ENCODE measurements at places on chromosomes 12 and 14. TPM values are rescaled to one million over a fixed set of nuclear protein-coding genes. Genes with fewer than 3 reads are reported as not detected.

EXD2 gene
- 12.1 TPM for total RNA-seq

HOXC12 gene
- not detected for total RNA-seq

- DNase-seq, result no peak
Measured at GRCh38 chr12:26838888-26839416, 6.0 kb upstream of the ITPR2 start.

- DNase-seq, result no peak
Measured at GRCh38 chr14:65574611-65575010, 162.1 kb downstream of the FUT8 start.

GRCh38 chr14:49173765-49174373 lies 412.3 kb downstream of the RPS29 start:
- DNase-seq, result no peak

GRCh38 chr14:88521818-88522217 lies 33.0 kb downstream of the PTPN21 start:
- no peak for DNase-seq

- DNase-seq, result no peak
Measured at GRCh38 chr12:92072112-92072511, 73.5 kb downstream of the BTG1 start.

- DNase-seq, result no peak
Measured at GRCh38 chr14:33675415-33676130, 275.3 kb downstream of the EGLN3 start.

DNA sequence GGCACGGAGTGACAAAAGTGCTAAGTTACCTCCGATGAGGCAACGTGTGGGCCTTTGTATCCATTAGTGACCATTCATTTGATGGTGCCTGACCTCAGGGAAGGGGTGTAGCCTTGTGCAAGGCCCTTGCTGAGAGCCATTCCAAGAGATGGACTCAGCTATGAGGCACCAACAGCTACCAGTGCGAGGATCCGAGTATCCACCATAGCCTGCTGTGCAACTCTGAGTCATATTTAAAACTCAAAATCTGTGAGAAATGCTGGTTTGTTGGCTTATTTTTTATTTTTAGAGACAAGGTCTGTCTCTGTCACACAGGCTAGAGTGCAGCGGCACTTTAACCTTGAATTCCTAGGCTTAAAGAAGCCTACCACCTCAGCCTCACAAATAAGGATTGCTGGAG lies 25.1 kb upstream of the WNK1 start:
- no peak for DNase-seq

DNA sequence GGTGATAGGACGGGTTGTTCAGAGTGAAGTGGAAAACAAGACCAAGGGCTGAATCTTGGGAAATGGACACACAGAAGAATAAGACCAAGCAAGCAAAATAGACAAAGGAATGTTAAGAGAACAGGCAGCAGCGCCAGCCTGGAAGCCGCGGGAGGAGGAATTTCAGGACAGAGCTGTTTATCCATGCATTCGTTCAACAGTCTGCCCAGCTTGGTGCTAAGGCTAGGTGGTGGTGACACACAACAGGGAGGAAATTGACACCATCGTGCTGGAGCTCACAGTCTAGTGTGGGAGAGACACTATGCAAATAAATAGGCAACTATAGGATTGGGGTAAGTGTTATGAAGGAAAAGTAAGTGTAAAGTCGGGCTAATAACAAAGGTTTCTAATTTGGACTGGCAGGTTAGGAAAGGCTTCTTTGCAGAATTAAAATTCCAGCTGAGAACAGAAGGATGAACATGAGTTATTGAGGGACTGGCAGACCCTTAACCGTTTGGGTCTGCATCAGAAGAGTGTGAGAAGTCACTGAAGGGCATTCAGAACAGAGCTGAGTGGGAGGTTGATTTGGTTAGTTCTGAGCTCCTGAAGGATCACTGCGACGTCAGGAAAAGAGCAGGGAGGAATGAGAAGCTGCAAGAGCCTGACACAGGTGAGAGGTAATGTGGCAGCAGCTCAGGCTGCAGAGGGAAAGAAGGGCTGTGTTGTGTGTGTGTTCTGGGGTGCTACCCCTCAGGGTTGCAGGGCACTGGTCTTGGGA lies 242.6 kb upstream of the FKBP4 start:
- no peak for DNase-seq

GRCh38 chr12:55938826-55939501 lies 8.0 kb downstream of the DGKA start:
- no peak for DNase-seq

All from T-cell (primary cell).